ENCODE measurements at places on chromosomes 2 and 18. TPM values are rescaled to one million over a fixed set of nuclear protein-coding genes. Genes with fewer than 3 reads are reported as not detected.
A peak's percentile ranks its signal among the peaks of the same experiment; 100 is the strongest.

TRABD2A gene
- total RNA-seq: 11.3 TPM

- DNase-seq: no peak
Observed at GRCh38 chr18:2236232-2236631, 335.1 kb downstream of the METTL4 start.

DNA sequence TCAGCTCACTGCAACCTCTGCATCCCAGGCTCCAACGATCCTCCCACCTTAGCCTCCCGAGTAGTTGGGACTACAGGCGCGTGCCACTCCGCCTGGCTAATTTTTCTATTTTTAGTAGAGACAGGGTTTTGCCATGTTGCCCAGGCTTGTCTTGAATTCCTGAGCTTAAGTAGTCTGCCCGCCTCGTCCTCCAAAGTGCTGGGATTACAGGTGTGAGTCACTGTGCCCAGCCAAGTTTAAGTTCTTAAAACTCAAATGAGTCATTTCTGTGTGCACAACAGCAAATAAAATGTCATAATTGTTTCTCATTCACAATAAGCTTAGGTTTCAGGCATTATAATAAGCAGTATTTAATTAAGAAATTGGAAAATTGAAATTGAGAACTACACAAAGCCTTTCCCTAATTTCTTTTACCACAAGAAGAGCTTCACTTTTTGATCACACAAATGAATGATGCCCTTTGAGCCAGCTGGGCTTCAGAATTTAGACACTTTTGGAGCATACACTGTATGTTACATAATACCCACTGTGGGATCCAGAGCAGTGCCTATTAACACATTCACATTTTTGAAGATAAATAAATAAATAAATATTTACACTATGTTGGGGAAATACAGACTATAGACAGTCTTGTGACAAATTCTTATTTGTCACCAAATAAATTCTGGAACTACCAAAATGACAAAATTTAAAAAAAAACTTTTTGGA, 8.6 kb upstream of the ME2 start:
- no peak for DNase-seq

DNA sequence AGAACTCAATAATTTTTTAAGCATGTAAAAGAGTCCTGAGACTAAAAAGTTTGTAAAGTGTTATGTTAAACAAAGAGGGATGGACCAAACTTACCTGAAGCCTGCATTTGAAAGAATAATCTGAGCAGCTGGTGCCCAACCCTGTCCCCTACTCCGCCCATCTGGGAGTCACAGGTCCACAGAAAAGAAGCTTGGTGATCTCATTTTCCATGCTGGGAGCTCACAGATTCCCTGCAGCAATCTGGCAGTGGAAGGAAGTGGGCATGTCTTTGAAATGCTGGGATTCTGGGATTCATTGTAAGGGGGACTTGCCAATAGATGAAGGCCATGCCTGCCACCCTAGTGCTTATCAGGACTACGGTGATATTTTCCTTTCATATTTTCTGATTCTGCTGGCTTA, 17.9 kb downstream of the CDH2 start:
- DNase-seq: no peak

DNA sequence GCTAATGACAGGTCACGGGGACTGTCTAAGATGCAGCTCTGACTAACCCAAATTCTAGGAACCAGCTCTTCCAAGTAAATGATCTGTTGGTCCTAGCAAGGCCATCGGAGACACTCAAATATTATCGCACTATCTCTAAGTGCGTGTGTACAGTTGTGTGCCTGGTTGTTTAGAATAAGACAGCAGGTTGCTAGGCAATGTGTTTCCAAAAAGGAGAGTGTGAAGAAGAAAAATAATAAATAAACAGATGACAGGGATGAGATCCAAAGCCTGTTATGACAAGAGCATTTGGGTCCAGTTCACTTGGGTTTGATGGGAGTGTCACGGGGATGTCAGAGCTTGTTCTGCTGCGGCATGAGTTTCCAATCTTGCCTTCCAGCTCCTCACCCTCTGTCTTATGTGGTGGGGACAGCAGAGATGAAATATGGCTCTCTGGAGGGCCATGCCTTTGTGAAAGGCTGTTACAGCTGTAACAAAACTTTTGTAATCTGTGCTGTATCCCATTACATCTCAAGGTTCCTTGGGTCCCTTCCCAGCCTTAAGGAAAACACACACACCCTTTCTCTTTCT, 127.5 kb upstream of the TNP1 start:
- no peak for DNase-seq

- no peak for DNase-seq
Observed at GRCh38 chr2:242046206-242046826, 176.8 kb downstream of the RTP5 start.

DHRS9 gene
- total RNA-seq: 0.25 TPM

REG1B gene
- not detected for total RNA-seq

DNA sequence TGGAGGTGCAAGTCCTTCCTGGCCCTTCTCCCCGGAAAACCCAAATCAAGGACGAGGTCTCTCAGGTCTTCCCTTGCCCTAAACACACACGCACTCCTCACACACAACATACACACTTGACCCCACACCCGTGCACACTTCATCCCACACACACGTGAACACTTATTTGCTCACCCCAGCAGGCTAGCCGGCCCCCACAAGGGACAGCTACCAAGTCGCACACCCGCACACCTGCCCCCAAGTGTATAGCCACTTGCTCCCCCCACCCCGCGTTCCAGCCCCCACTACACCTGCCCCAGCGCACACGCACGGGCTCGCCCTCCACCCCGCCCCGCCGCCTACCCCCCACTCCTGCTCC, 359 bp downstream of the TGFBRAP1 start:
- peak; percentile 57 for DNase-seq

- no peak for DNase-seq
Observed at GRCh38 chr2:240522406-240522805, 35.4 kb downstream of the ANKMY1 start.

ZNF385B gene
- total RNA-seq: not detected

- DNase-seq: no peak
Observed at GRCh38 chr2:74735009-74735408, 81.0 kb downstream of the SEMA4F start.

DNA sequence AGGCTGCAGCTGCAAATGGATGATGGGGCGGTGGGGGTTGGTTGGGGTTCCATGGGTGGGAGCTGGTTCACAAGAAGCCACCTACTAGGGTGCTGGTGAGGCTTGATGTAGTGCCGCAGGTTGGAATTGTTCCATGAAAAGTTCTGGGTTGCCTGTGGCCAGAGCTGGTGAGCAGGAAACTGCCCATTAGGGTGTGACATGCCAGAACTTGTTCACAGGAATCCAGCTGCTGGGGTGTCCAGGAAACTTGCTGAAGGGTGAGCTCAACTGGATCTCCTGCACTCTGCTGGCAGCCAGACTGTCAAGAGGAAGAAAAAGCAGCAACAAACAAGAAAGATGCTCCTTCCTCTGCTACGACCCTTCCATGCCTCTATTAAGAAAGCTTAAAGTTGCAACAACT, 48.8 kb downstream of the MAP3K20 start:
- DNase-seq: no peak

CYP20A1 gene
- total RNA-seq: 40.8 TPM

- peak; percentile 63 for DNase-seq
Observed at GRCh38 chr18:13568443-13569392, 157.6 kb downstream of the FAM210A start.

- no peak for DNase-seq
Observed at GRCh38 chr2:56177420-56178220, 6.2 kb upstream of the CCDC85A start.

RAD51AP2 gene
- total RNA-seq: not detected

ZNF892 gene
- 5.5 TPM for total RNA-seq

- no peak for DNase-seq
Observed at GRCh38 chr2:216286616-216287231, 85.6 kb downstream of the MARCHF4 start.

GRCh38 chr2:55838653-55839052, 84.9 kb downstream of the EFEMP1 start:
- DNase-seq: no peak

ZCCHC2 gene
- total RNA-seq: 63.0 TPM

DNA sequence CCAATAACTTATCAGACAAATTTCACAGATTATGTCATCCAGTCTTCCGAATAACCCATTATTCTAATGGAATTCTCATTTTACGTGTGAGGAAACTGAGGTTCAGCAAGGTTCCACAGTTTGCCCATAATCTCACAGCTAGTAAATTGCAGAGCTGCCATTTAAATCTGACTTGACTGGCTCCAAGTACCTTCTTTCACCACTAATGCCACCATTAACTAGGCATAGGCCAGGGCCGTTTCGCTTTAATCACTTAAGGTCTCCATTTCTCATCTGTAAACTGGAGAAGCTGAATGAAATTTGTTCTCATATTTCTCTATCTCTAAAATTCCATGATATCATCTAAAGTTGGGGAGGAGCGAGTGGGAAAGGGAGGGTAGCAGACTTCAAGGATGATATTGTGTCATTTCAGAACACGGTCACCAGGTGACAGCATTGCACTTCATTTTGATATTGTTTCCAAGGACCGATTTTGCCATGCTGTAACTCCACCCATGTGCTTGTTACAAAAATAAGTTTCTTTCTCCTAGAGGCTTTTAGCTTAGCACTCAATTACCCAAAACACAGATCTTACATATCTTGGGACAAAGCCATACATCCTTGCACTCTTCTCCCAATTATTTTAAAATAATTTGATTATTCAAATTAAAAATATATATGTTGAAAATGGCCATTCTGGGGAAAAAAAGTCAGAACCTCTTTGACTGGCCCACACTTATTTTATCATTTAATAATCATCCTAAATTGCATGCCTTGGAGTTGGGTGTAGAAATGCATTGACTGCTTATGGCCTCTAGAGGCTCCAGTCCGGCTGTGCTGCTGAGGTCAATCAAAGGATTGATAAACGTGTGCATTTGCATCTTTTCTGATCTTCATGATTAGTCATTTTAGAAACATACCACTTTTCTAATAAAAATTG, 123.8 kb downstream of the AKAIN1 start:
- peak; percentile 32 for DNase-seq

- no peak for DNase-seq
Observed at GRCh38 chr2:143468341-143468888, 339.2 kb downstream of the ARHGAP15 start.

GRCh38 chr18:79919089-79919488, 32.4 kb downstream of the SLC66A2 start:
- no peak for DNase-seq

- no peak for DNase-seq
Observed at GRCh38 chr2:165745916-165746315, 48.1 kb downstream of the GALNT3 start.

CXCR4 gene
- total RNA-seq: 2,047 TPM

GRHL1 gene
- total RNA-seq: 0.76 TPM

GRCh38 chr2:38375696-38376345, 1.3 kb downstream of the ATL2 start:
- DNase-seq: no peak

DNA sequence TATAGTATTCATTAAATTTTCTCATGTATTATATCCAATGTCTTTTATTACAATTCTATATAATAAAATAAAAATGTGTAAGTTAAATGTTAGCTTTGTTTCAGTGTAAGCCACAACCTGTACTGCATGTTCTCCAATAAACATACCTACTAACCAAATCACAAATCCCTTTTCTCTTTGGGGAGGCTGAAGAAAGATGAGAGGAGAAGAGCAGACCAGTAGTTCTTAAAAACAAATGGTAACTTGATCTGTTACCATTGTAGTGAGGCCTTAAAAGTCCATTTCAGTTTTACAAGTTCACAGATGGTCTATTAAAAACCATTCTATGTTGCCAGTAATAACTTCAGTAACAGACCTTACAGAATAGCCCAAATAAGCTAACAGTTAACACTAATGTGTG, 100.5 kb downstream of the SOS1 start:
- DNase-seq: no peak

- DNase-seq: no peak
Observed at GRCh38 chr2:222108957-222109585, 189.7 kb downstream of the PAX3 start.

GALNT13 gene
- total RNA-seq: not detected

MROH2A gene
- not detected for total RNA-seq

DNA sequence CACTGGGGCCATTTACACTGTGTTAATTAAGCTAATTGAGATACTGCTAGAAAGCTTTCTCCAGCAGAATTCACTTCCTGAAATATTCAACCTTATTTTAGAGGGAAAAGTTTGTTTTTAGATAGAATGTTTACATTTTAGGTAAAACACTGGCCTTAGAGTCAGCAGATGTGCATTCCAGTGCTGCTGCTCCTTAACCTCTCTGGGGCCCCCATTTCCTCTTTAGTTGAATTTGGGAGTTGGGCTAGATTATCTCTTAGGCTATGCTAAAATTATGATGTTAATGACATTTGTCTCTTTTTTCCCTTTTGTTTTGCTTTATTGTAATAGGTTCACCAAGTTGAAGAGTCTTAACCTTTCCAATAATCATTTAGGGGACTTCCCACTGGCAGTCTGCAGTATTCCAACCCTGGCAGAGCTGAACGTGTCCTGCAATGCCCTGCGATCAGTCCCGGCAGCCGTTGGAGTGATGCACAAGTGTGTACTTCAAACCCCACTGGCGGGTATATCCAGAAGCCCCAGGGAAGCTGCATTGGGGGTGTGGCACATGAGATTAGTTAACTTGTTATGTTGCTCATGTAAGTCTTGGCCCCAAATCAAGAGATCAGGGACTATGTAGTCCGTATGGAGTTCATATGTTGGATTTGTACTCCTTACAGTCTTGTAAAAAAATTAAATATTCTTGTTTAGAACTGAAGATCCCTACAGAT, 179.5 kb downstream of the PHLPP1 start:
- no peak for DNase-seq

VIT gene
- total RNA-seq: not detected

CRYGD gene
- not detected for total RNA-seq

SERTAD2 gene
- total RNA-seq: 51.2 TPM

DNA sequence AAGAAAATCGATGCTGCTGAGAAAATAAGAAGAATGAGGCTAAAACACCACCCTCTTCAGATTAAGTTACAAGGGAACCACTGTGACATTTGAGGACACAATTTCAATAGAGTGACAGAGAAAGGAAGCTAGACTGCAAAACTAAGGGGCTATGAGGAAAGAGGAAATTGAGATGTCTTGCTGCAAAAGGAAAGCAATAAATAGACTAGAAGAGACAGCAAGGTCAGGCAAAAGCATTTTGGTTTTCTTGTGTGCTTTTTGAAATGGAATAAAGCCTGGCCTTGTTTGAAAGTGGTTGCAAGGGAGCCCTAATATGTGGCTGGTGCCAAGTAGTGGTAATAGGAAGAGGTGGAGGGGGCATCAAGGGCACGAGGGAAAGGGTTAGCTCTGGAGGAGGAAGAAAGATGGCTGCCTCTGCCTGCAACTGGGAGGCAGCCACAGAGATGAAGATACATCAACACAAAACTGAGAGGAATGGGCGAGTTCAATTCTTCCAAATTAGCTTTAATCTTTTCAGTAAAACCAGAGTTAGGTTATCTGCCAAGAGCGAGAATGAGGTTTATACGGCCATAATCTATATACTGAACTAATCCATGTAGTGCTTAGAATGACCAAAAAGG, 1.2 kb upstream of the MRO start:
- DNase-seq: peak; percentile 39

DNA sequence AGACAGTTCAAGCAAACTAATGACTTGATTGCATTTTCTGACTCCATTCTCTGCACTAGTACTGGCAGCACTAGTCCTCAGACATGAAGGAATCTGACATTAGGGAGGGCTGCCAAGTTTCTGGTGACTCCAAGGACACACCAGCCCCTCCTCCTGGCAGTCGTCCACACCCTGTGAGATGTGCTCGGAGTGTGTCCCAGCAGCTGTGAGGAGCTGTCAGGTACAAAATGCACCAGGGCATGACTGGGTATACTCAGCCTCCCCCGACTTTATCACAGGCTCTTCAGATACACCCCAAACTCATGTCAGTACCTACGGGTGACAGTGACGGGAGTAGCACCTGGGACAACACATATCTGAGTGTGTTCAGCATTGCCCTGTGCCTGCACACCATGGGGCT, 43.1 kb downstream of the EDAR start:
- DNase-seq: no peak

NOTO gene
- total RNA-seq: not detected

CDH20 gene
- total RNA-seq: not detected

Measured in B cell (primary cell).